ENCODE measurements at places on chromosomes 6 and 20.

- DNase-seq: no peak
Observed at GRCh38 chr6:101125380-101125971, 244.3 kb upstream of the ASCC3 start.

GRCh38 chr20:36860339-36860738 lies 15.6 kb upstream of the TLDC2 start:
- DNase-seq: no peak

DNA sequence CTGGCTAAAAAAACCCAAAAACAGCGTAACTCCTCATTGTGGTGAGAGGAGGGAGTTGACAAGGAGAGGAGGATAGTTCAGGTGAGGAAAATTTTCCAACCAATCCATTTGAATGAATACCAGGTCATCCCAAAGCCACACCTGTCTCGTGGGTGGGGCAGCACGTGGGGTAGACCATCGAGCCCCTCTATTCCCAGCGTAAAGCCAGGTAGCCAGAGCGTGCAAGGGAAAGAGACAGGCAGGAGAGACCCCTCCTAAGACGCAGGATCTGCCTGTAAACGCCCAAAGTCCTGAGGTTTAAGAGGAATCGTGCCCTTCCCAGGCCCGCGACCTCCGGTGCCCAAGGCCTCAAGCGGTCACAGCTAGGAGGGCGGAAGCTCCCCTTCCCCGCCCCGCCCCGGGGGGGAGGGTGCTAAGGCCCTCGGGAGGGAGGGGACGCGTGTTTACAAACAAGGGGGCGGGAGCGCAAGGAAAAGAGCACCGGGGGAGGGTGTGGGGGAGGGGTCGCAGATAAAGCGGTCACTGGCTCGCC lies 712 bp downstream of the RXRB start:
- DNase-seq: no peak

GRCh38 chr20:48336597-48336996 lies 491.2 kb downstream of the PREX1 start:
- DNase-seq: no peak

GRCh38 chr20:35908007-35908406 lies 46.3 kb downstream of the SCAND1 start:
- DNase-seq: no peak

DNA sequence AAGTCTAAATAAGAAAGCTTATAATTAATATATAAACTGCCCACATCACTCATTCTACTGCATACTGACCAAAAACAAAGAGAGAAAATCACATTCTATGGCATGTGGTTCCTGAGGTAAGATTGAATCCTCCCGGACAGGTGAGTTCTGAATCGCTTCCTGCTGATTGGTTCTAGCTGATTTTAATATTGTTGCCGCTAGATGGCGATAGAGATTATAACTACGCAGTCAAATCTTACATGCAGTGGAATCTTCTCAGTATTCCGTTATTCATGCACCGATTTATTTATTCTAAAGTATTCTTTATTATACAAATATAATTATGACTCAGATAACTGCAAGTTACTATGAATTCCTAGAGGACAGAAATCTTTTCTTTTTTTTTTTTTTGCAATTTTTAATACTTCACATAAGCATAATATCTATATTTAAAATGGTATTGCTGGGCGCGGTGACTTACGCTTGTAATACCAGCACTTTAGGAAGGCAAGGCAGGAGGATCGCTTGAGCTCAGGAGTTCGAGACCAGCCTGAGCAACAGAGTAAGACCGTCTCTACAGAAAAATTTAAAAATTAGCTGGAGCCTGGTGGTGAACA lies 24.2 kb upstream of the TMX4 start:
- no peak for DNase-seq

GRCh38 chr20:64212755-64213154 lies 42.8 kb upstream of the PCMTD2 start:
- no peak for DNase-seq

GRCh38 chr20:210809-211502 lies 16.1 kb upstream of the DEFB129 start:
- no peak for DNase-seq

DNA sequence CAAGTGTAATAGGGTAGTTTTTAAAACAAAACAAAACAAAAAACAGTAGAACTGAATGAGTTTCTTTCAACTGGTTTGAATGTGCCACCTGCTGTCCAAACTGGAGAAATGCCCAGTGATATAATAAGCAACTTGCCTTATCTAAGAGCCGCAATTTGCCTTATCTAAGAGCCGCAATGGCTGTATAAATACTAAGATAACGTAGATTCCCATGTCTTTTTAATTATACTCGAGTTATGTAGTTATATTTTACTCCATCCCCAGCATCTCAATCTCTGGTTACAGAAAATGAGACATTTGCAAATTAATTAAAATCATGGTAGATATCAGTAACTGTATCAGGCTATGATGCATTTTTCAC lies 67.2 kb downstream of the RPP40 start:
- no peak for DNase-seq

DNA sequence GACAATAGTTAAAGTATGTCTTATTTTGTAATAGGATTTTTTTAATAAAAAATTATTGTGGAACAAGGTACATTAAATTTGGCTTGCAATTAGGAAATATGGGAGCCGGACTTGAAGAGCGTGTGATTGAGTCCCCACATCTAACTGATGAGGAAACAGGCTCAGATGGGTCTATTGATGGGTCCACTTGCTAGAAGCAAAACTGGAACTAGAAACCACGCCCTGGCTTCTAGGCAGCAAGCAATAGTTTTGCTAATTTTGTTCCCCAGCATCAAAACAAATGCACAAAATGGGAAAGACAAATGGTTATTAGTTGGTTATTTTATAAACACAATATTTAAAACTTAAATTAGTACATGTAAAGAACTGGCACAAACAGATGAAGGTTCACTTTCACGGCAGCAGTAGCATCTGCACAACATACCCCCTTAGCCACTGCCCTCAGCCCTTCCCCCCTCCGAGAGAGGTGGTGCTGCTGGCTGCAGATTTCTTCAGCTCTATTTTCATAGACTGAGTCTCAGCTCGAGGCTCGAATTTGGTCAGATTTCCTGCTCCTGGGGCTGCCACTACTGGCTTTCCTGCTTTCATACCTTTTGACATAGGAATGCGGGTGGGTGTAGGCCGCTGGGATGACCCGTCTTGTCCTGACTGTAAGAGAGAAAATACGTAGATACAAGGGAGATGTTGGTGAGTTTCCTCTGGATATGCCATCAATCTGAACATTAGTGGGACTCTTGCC lies 23.8 kb upstream of the TMEM30A start:
- DNase-seq: no peak

DNA sequence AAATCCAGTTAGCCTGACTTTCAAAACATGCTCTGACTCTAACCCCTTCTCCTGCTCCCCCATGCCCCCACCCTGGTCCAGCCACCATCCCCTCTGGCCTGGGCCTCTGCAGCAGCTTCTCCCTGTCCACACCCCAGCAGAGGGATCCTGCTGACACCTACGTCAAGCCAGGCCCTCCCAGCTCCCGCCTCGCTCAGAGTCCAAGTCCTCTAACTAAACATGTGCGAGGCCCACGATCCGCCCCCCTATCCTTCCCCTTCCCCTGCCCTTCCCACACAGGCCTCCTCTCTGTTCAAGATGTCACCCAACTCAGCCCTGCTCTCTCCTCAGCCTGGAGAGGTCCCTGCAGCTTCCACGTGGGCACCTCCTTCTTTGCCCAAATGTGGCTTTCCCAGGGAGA lies 33.7 kb downstream of the NFATC2 start:
- no peak for DNase-seq

All from left renal cortex interstitium (tissue), 4 donors.